ENCODE measurements at places on chromosomes 4 and X. TPM values are rescaled to one million over a fixed set of nuclear protein-coding genes. Genes with fewer than 3 reads are reported as not detected.

- DNase-seq = no peak
Measured at GRCh38 chr4:15720851-15721250, 18.0 kb downstream of the BST1 start.

The SLC26A1 gene
- 1.1 TPM for total RNA-seq

The LPAR4 gene
- not detected for total RNA-seq

DNA sequence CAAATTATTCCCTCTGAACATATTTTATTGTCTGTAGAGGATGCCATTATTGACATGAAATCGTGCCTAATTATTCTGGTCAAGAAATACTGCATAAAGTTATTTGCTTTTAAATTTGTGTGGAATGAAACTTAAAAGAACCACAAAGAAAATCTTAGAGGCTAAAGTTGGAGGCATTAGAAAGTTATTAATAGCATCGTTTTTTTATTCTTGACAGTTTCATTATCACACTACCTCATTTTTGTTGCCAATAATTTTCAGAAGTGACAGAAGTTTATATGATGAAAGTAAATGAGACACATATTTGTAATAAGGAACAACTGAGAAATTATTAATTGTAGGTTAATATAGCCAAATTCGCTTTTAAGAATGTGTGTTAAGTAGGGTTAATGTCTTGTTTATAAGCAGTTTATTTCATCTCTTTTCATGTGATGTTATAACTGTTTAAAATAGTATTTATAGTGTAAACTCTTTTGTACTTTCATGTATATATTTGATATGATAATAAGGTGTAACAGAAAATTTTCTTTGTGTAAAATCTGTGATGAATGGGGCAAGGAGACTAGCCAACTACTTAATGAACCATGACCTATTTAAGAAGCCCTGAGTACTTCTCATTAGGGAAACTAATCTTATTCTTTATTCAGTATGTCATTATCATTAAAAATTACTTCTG, 54.5 kb upstream of the GRIA2 start:
- no peak for DNase-seq

GRCh38 chr4:151475035-151475714, 66.2 kb downstream of the FHIP1A start:
- DNase-seq = no peak

The SLC34A2 gene
- total RNA-seq = 7.6 TPM

The RASL11B gene
- 0.52 TPM for total RNA-seq

DNA sequence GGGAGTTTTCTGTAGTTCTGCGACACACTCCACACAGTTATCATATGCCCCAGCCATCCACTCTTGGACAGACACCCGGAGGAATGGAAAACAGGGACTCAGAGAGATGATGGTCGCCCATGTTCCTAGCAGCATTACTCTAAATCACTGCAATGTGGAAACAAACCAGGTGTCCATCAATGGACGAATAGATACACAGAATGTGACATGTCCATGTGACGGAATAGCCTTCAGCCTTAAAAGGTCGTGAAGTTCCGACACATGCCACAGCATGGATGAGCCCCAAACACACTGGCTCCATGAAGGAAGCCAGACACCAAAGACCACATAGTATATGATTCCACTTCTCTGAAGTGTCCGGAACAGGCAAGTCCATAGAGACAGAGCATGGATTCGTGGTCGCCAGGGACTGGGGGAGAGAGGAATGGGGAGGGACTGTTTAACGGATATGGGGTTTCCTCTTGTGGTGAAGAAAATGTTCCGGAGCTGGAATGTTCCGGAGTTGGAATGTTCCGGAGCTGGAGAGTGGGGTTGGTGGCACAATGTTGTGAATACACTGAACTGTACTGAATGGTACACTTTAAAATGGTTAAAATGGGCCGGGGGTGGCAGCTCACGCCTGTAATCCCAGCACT, 28.7 kb upstream of the AFAP1 start:
- no peak for DNase-seq

The UBE2A gene
- total RNA-seq = 11.5 TPM

GRCh38 chr4:9969526-9970398, 51.5 kb downstream of the SLC2A9 start:
- DNase-seq = no peak

- no peak for DNase-seq
Measured at GRCh38 chrX:23838953-23839352, 56.0 kb downstream of the SAT1 start.

DNA sequence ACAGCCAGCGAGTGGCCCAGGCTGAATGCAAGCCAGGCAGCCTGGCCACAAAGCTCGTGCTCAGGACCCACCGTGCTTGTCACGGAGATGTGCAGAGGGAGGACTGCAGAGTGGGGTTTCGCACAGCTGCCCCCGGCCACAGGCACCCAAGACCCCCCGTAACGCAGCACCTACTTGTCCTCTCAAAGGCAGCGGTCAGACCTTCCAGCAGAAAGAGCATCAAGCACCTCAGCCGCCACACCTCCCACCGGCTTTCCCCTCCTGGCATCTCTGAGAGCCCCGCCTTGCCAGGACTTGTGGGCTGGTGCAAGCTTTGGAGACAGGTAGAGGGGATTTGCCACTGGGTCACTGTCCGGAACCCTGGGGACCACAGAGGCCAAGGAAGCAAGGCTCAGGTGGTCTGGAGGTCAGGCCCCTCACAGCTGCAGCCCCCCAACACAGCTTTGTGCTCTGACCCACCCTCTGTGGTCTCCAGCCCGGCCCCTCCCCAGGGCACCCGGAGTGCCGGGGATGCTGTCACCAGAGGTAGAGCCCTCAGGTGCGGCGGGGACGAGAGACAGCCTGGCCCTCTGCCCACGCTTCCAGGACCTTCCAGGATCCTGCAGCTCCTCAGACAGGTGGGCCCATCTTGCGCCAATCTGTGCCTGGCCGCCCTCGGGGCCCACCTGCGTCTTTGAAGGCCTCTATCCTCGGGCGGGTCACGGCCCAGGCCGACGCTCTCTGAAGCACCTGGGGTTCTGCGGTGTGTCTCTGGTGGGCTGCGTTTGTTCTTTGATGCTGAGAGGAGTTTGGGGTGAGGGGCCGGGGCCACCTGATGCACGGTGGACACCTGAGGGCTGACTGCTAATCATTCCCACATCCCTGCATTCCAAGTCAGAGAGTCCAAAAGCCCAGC, 34.4 kb upstream of the HMX1 start:
- DNase-seq = no peak
